ENCODE measurements at places on chromosomes 11 and 22.
A peak's percentile ranks its signal among the peaks of the same experiment; 100 is the strongest.

DNA sequence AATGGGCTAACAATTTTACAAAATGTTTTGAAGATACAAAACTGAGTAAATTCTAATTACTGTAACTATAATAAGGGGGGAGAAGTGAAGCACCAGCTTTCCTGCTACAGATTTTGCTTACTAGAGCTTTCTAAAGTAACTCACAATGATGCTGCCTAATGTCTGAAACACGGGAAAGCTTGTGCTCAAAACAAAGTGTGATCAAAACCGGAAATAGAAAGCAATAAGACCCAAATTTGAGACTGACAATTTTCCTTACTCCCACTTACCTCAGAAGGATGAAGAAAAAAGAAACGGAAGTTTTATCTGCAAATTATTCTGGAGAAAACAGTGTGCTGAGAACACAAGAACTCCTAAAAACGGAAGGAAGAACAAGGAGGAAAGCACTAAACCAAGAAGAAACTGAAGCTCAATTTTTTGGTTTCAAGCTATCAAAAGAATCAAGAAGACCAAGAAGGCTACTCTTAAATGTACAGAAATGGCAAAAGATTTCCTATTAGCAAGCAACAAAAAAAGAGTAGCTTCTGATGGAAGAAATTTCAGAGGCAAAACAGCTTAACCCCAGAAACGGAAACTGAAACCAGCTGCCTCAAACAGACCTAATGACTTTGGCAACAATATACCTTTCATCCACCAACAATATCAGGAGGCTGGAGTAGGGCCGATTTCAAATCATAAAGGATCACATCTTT, 33.4 kb downstream of the AMBRA1 start:
- DNase-seq, result peak; percentile 29

- no peak for DNase-seq
Observed at GRCh38 chr22:24507716-24508115, 12.6 kb downstream of the UPB1 start.

- DNase-seq, result no peak
Observed at GRCh38 chr11:1873048-1873812, 18.5 kb downstream of the PRR33 start.

DNA sequence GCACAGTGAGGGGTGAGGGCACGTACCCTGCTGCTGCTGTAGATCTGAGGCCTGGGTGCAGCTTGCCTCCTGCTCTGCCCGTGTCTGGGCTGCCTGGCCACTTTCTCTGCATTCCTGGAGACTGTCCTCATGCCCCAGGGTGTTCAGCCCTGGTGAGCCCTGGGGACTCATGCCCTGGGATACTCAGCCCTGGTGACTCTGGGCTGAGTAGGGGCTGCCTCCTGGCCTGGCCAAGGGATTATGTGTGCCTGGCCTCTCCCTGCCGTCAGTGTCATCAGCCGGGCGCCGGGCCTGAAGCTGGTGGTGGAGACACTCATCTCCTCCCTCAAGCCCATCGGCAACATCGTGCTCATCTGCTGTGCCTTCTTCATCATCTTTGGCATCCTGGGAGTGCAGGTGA, 94.7 kb downstream of the CACNA1I start:
- DNase-seq, result no peak

GRCh38 chr11:95485115-95485900, 254.3 kb upstream of the SESN3 start:
- no peak for DNase-seq

DNA sequence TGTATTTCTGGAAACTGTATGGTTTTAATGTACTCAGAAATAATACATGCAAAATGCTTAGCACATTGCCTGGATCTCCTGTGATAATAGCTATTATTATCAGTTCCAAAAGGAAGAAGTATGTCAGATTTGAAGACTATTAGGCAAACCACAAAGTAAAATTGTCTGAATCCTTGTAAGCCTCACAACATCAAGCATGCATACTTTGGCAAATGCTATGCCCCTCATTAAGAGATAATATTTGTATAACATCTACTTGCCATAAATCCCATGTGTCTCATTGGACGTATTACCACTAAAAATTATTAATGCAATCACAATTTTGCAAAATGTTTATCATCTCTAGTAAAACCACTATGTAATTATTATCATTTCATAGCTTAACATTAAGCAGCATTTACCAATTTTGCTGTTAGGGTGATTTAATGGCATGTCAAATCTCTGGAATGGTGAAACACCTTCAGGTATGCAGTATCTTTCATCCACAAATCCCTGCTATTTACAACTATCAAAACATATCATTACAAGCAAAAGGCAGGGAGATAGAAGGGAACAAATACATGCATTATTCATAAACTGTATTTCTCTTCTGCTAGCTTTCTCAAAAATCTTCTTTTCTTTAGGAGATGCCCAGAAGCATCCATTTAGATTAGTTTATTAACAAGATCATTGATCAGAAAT, 974.6 kb upstream of the RAG2 start:
- DNase-seq, result no peak

Data from DMS153 (cell line).